Motor neuron (in vitro differentiated cells): ENCODE measurements at places on chromosomes 1 and 21.
A peak's percentile ranks its signal among the peaks of the same experiment; 100 is the strongest.

GRCh38 chr1:119358636-119359035, 9.9 kb upstream of the HAO2 start:
- peak; percentile 80 for ATAC-seq

DNA sequence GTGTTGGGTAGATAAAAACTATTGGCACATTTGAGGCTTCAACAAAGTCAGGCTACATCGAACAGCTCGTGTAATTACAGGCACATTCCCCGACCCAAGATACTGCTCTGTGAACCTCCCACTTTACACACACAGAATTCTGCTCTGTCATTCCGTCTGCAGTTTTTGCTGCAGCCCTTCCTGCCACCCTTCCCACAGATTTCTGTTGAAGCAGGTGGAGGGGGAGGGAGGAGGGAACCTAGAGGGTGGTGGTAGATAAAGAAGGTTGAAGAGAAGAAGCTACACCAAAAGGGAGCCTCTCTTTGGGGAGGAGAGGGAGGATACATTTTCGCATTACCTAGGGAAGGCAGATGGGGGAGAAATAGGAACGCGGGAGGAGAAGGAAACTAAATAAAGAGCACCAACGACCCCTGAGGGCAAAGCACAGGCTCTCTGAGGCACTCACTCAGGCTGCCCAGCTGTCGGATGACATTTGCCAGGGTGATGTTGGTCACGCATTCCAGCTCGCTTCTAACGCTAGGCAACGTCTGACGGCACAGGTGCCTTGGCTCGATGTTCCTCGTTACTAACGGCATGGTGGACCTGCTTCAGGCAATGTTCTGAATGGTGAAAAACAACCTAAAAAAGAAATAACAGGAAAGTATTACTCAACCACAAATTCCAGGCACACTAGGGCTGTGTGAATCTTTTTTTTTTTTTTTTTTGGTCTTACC, 36.0 kb downstream of the GPR3 start:
- ATAC-seq, result peak; percentile 86

- ATAC-seq, result no peak
Observed at GRCh38 chr1:44294588-44295007, 60.5 kb downstream of the ERI3 start.

DNA sequence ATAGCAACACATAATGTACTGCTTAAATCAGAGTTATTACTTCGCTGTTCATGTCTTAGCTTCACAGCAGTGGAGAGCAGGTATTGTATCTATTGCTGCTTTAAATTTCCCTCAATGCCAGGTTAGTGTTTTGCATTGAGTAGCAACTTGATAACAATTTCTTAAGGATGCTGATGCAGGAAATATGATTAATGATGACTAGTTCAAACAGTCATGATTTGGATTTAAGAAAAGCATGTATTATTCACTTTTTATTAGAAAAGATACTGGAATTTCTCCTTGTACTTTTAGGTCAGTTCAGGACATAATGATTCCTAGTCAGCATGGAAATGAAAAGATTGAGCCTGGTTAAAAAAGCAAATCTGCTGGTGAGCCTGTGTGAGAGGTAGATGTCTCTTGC, 67.2 kb upstream of the ARHGAP29 start:
- no peak for ATAC-seq

DNA sequence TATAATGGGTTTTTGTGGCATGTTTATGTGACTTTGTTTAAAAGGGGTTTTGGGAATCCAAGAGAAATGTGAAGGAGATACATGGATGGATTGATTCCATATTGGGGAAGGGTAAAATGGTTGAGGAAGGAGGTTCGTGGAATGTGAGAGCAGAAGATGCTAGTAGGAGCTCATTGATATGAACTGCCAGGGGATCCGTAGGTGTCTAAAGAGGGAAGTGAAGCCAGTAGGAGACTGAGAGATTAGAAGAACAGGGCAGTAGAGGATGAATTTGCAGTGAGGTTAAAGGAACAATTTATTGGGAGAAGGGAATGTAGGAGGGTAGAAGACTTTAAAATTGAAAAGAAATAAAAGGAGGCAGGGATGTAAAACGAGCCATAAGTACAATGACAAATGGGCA, 252.6 kb downstream of the GPR52 start:
- ATAC-seq, result no peak

- no peak for ATAC-seq
Observed at GRCh38 chr1:212119863-212120262, 84.3 kb downstream of the DTL start.

DNA sequence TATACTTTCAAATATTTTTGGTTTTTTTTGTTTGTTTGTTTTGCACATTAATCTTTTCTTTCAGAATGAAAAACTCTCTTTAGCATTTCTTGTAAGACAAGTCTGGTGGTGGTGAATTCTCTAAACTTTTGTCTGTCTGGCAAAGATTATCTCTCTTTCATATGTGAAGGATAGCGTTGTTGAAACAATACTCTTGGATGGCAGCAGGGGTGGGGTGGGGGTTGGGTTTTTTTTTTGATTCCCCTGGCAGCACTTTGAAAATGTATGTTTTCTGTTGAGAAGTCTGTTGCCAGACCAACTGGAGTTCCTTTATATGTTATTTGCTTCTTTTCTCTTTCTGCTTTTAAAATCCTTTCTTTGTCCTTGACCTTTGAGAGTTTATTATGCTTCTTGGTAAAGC, 160.2 kb downstream of the VAV3 start:
- ATAC-seq, result peak; percentile 9

GRCh38 chr1:110873856-110874255, 908 bp downstream of the CD53 start:
- no peak for ATAC-seq
